ENCODE measurements at places on chromosomes 5 and 9. TPM values are rescaled to one million over a fixed set of nuclear protein-coding genes. Genes with fewer than 3 reads are reported as not detected.

Gene LRRC70
- total RNA-seq: 43.4 TPM

Gene GZMA
- 0.13 TPM for total RNA-seq

Gene TMEM174
- not detected for total RNA-seq

Gene CCNB1
- total RNA-seq: 115 TPM

Gene PRSS3
- total RNA-seq: 12.8 TPM

Gene VLDLR
- total RNA-seq: 7.2 TPM

Gene DEPDC1B
- total RNA-seq: 4.4 TPM

Gene TLX3
- not detected for total RNA-seq

Gene PRR16
- not detected for total RNA-seq

Gene CCDC192
- not detected for total RNA-seq

Gene SPATA31E1
- not detected for total RNA-seq

Gene ARHGEF37
- total RNA-seq: 20.6 TPM

Gene GARIN3
- total RNA-seq: not detected

Gene TCF7
- 0.25 TPM for total RNA-seq

Gene NOXA1
- 1.3 TPM for total RNA-seq

Gene PCDHA7
- total RNA-seq: 0.13 TPM

Gene ANKRD18B
- total RNA-seq: 0.13 TPM

Gene CORO2A
- total RNA-seq: 0.51 TPM

Data from dermis microvascular lymphatic vessel endothelial cell (primary cell).